ENCODE measurements at places on chromosomes 5 and 9. TPM values are rescaled to one million over a fixed set of nuclear protein-coding genes. Genes with fewer than 3 reads are reported as not detected.

WDR38 gene
- total RNA-seq: not detected

UBTD2 gene
- total RNA-seq: 17.8 TPM

DAPK1 gene
- 39.1 TPM for total RNA-seq

LRRC19 gene
- not detected for total RNA-seq

EMB gene
- 20.8 TPM for total RNA-seq

TXNDC8 gene
- not detected for total RNA-seq

SPINK4 gene
- total RNA-seq: not detected

- no peak for DNase-seq
These were observed 837 bp downstream of the PCDHB2 start for GRCh38 chr5:141095263-141095641.

GRCh38 chr9:757246-757881 lies 84.1 kb upstream of the DMRT1 start:
- no peak for DNase-seq

GRCh38 chr9:129908906-129909305 lies 73.6 kb downstream of the USP20 start:
- no peak for DNase-seq

- no peak for DNase-seq
These were observed 1331.0 kb upstream of the CDH9 start for GRCh38 chr5:28369418-28369817.

DNA sequence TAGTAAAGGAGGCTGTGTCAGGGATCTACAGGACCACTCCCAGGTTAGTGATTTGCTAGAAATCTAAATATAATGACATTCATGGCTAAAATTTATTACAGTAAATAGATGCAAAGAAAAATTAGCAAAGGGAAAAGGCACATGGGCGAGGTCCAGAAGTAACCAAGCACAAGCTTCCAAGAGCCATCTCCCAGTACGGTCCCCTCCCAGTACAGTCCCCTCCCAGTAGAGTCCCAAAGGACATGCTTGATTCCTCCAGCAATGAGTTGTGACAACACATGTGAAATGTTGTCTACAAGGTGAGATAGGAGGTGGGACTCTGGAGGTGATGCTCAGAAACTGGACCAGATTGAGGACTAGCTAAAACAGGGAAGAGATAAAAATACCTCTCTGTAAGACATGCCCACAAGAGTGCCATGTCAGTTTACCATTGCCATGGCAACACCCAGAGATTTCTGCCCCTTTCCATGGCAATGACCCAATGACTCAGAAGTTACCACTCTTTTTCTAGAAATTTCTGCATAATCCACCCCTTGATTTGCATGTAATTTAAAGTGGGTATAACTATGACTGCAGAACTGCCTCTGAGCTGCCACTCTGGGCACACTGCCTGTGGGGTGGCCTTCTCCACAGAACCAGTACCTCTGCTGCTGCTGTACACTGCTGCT lies 27.9 kb upstream of the CEMIP2 start:
- no peak for DNase-seq

DNA sequence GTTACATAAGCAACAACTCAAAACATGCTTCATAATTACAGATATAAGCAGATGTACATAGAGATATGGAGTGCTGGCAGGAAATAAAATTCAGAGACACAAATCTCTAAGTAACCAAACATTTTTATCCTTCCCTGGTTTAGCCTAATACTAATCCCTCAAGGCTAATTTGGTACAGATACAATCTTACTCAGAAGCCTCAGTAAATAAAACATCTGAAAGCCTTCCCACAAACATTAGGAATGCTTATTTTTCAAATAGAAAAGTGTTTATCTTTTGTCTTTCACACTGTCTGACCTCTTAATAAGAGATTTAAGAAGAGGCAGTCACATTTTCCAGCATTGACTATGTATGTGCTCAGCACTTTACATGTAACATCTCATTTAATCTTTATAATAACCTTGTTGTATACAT lies 399.4 kb downstream of the ARRDC3 start:
- no peak for DNase-seq

DNA sequence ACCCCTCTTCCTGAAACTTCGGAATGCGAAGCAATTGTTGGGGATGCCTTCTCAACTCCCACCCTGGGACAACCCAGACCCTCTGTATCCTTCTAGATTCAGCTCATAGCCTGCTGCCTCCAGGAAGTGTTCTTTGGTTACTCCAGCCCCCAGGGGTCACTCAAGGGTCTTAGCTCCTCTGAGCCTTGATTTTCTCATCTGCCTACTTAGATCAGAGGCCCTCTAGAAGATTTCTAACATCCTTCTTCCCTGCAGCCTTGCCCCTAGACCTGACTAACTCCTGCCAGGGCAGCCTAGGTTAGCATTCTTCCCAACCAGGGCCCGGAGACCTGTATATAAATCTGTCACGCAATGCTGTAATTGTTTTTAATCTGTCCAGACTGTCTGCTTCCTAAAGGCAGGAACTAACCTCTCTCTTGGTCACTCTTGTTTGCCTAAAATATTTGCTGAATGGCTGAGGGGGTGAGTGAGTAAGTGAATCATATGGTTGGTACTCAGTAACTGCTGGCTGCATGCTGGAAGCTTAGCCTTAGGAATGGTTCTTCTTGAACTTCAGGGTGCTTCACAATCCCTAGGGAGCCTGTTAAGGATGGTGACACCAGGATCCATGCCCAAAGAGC lies 8.2 kb downstream of the GALNT10 start:
- no peak for DNase-seq

DNA sequence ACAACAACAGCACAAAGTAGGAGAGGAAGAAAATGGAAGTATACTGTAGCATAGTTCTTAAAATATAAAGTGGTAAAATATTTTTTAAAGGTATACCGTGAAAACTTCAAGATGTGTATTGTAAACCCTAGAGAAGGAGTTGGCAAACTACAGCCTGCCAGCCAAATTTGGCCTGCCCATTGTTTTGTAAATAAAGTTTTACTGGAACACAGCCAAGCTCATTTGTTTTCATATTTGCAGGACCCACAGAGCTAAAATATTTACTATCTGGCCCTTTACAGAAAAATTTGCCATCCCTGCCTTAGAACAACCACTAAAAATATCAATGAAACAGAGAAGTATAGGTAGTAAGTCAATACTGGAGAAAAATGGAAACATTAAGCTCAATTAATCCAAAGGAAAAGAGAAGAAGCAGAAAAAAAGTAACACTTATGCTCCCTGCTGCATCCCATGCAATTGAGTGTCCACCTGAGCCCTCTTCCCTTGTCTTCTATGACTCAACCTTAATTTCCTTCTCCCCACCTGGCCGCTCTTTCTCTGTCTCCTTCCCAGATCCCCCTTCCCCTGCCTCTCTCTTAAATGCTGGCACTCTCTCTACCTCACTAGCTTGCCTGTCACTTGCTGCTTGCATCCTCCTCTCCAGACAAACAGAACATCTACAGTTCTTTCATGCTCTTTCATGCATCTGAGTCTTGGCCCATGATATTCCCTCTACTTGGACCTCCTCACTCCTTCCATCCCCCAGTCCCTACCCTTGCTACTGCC lies 50.6 kb upstream of the FER start:
- DNase-seq: no peak

- DNase-seq: no peak
These were observed 121.0 kb downstream of the SV2C start for GRCh38 chr5:76204191-76204590.

DNA sequence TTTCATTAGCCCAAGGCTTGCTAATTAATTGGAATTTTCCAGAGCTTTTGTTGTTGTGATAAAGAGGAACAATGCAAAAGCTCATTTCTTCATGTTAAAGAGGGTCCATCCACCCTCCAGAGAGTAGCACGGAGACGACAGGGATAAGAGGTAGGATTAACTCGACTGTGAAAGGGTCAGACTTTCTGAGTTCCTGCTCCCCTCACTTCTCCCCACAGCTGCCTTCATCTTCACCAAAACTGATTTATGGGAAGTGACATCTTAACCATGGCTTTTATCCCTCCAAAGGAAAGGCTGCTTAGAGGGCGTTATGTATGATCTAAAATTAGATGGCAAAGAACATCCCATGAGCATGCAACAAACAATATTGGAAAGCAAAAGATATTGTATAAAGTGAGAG lies 135.5 kb downstream of the GLIS3 start:
- DNase-seq: no peak

- DNase-seq: no peak
These were observed 42.2 kb downstream of the OSMR start for GRCh38 chr5:38888041-38888440.

- no peak for DNase-seq
These were observed 202.1 kb upstream of the TLE4 start for GRCh38 chr9:79369676-79370075.

DNA sequence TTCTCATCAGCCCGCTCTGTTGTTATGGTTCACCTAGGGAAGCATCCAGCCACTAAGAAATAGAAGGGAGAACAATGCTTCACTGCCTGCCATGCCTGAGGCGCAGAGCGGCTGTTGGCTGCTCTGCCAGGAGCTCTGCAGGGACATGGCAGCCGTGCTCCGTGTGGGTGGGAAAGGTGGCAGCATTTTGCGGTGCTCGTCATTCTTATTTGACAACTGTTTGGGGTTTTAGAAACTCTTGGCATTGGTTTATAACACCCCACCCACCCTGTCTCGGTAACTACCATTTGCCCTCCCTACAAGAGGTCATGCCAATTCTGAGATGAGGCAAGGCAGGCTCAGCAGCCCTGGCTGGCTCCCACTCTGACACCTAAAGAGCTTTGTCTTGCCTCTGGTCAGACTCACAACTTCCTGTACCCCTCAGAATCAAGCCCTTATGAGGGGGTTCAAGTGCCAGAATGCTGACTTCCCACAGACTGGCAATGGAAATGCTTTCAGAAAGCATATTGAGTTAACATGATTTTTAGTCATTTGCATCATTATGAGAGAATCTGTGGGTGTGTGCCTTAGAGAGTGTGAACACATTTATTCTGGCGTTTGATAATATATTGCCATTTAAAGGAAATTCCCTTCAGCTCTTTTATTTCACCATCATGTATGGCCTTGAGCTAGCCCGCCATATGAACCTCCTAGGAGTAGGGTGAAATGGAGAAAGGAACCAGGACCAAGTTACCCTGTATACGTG lies 288.0 kb upstream of the ANKRD55 start:
- DNase-seq: no peak

DNA sequence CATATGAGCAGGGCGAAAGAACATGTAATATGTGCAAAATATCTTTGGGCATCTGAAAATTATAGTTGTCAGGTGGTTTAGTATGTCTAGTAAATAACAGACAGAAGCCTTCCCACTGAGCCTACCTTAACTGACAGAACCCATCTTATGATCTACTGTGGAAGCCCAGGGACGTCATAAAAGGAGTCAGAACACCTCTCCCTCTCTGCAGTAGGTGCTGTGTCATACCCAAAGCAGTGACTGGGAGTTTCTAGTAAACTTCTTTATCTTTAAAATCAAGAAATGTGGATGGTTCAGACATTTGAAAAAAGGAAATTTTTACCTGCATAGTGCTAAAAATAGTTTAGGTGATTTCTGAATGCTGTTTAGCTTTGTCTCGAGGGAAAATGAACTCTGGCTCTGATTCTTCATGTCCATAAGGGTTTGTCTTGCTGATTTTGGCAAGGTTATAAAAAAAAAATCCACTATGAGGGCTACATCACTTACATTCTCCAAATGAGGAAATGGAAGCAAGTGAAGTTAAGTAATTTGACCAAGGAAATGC lies 104.0 kb downstream of the NUDT12 start:
- no peak for DNase-seq

DNA sequence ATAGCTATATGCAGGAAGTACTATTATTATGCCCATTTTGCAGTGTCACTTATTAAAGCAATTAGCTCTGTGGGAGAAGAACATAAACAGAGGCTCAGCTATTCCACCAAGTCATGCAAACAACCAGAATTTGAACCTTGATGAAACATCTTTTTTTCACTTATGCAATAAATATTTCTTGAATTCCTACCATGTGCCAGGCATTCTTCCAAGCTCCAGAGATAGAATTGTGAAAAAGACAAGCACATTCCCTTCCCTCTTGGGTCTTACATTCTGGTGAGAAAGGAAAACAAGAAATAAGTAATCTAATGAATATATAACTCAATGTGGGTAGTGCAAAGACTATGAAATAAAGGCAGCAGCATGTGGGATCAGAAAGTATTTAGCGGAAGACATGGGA lies 32.1 kb upstream of the ADRB2 start:
- no peak for DNase-seq

DNA sequence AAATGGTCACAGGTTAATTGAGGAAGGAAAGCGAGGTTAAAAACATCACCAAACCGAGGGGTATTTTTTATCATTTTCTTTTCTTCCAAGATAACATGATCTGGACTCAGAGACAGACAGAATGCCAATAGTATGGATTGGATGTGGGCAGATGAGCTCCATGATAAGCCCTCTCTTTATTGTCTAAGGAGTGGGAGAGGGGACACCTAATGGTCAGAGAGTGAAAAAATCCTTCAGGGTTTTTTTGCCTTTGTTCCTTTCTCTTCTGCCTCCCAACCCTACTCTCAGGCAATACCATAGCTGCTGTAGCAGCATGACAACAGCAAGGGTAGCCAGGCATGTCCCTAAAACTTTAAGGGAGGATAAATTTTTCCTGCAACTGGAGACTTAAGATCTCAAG lies 94.7 kb downstream of the DIRAS2 start:
- DNase-seq: no peak

DNA sequence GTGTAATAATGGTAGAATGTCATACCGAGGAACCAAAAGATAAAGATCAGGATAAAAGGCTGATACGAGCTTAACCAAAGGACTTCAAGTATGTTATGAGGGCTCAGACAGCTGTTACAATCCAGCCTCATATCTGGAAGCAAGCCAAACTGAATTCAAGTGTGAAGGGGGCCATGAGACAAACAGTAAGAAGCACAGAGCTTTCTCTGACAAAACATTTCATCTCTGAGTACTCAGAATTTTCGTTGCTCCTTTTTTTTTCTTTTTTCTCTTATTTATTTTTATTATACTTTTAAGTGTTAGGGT lies 52.9 kb upstream of the CD180 start:
- DNase-seq: no peak

DNA sequence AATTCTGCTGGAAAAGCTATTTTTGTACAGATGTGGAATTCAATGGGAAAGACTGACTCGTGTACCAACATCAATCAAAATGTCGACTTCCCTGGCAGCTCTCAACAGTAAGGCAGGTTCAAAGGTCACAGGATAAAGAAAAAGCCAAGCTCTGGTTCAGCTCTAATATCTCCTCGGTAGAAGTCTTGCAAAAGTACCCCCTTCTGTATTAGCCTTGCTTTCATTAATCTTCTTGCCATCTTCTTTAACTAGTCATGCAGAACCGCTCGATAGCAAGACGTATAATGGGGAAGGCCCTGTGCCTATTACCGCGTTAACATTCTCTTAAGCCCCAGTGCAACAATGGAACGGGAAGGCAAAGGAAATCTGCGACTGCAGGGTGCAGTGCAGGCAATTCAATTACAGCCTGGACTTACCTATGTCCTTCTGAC lies 201.2 kb downstream of the GAPVD1 start:
- DNase-seq: no peak

DNA sequence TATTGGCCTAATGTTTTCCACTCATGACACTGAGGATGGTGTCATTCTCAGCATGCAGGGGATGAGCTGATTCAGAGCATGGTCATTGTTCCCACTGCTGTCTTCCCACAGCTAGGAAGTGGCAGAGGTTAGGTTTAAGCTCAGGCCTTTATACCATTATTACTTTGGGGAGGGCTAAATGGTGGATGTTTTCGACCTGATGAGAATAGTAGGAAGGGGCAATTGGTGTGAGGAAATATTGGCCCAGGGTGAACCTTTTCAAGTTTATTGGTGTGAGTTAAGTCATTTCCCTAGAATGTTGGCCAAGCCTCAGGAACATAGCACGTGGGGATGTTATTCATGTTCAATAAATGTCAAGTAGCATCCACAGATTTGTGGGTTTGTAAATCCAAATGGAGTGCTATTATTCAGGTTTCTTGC lies 59.6 kb downstream of the ARHGAP26 start:
- DNase-seq: no peak

GRCh38 chr9:110087605-110088004 lies 120.4 kb downstream of the C9orf152 start:
- DNase-seq: no peak

Measured in thoracic aorta (tissue), 2 donors.